GM13977 (cell line): ENCODE measurements at places on chromosomes 11 and 22.

DNA sequence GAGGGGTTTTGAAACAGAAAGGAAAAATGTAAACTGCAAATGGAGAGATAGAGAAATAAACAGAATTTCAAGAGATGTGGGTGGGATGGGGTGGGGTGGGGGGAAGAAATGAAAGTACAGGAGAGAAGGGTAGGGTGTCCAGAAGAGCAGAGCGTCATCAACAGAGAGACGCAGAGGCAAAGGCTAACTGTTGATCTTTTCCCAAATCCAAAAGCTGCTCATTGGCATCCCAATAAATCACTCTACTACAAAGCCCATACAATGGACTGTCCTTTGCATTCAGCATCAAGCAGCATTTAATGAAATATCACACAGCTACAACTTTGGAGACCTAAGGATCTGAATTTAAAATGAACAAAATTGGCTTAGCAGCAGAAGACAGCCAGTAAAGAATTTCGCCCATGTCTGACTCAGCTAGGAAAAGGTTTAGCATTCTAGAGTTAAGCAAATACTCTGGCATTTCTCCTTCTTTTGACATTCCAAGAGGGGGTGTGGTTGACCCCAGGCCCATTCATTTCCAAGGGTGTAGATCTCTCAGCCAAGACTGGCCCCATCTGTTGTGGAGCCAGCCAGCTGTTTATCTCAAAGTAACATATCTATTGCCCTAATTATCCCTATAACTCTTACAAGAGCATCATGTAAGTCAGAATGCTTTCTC is 1.5 kb downstream of the RAB30 start:
- DNase-seq = no peak

GRCh38 chr11:86873573-86874083 is 73.3 kb downstream of the PRSS23 start:
- no peak for DNase-seq

GRCh38 chr11:7596975-7597391 is 76.3 kb downstream of the CYB5R2 start:
- DNase-seq = no peak

- DNase-seq = no peak
These were observed 8.8 kb upstream of the KLHL35 start for GRCh38 chr11:75441804-75442132.

- no peak for DNase-seq
These were observed 90.1 kb upstream of the B3GAT1 start for GRCh38 chr11:134502153-134502550.

- no peak for DNase-seq
These were observed 6.4 kb upstream of the CCDC86 start for GRCh38 chr11:60835534-60835846.

DNA sequence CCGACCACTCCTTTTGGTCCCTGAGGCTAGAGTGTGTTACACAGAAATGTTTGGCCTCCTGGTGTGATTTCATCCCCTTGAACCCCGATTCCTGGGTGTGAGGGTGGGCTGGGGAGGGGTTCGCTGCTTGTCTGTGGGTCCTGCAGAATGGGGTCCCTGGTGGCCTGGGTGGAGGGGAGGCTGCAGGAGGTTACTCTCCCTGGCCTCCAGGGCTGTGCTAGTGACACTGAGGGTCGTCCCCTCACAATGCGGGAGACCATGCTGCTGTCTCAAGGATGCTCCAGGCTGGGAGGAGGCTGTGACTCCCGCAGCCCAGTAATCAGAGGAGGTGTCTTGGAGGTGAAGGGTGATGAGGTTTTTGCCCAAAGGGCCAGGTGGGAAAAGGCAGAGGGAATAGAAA is 17.0 kb upstream of the OMP start:
- no peak for DNase-seq

DNA sequence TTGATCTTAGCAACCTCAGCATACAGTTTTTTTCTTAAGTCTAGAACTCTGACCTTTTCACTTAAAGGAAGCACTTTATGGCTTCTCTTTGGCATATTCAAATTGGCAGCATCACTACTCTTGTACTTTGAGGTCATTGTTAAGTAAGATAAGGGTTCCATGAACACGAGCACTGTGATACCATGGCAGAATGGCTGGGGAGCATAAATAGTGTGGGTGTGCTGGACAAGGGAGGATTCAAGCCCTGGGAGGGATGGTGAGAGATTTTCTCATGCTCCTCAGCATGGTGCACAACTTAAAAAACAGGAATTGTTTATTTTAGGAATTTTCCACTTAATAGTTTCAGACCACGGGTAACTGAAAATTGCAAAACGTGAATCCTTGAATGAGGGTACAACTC is 111.4 kb downstream of the ATXN10 start:
- no peak for DNase-seq

DNA sequence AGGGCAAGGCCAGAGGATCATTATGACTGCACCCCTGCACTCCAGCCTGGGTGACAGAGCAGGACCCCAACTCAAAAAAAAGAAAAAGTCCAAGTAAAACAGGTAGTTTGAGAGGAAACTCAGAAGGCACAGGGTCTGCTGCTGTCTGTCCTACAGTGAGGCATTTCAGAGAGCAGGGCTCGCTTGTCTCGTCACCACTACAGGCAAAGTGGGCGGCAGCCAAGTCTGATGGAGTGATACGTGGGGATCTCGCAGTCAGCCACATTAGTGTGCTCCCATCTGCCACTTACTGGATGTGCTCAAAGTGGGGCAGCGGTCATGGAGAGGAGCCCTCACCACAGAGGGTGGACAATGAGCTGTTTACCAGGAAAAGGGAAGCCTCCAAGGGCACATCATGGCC is 42.1 kb downstream of the PI4KA start:
- DNase-seq = no peak

GRCh38 chr22:29872989-29873388 is 10.0 kb upstream of the MTMR3 start:
- DNase-seq = no peak

DNA sequence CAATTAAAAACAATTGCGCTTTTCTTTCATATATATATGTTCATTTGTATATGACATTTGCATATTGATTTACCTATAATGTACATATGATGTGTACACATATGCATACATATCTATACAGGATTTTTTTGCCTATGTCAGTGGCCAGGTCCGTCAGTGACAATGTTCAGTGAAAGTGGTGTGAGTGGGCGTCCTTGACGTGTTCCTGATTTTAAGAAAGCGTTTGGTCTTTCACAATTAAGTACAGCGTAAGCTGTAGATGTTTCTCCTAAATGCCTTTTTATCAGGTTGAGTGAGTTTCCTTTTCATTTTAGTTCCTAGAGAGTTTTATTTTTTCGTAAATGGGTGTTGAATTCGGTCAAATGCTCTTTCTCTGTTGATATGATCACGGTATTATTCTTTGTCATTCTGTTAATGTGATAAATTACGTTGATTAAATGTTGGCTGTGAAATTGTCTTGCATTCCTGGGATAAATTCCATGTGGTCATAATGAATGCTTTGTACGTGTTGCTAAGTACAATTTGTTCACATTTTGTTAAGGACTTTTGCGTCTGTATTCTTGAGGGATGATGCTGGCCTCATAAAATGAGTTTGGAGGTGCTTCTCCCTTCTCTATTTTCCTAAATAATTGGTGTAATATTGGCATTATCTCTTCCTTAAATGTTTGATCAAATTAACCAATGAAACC is 10.6 kb upstream of the GNB1L start:
- no peak for DNase-seq

GRCh38 chr11:92830377-92831155 is 138.9 kb upstream of the MTNR1B start:
- no peak for DNase-seq

DNA sequence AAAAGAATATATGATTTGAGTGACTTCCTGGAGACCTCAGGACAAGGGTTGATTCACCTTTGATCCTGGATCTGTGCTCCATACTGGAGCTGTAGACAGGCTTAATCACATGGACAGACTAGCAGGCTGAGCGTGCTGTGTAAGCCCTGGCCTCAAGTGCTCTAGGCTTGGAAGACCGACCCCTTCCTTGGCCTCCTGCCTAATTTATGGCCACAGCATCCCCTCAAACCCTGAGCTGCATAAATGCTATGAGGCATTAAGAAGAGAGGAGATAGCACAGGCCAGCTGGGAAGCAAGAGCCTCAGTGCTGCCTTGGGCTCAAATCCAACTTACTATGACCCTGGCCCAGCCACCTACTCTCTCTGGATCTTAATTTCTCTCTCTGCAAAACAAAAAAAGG is 385.1 kb downstream of the BUD13 start:
- no peak for DNase-seq

- DNase-seq = peak; percentile 33
These were observed 25.9 kb downstream of the PIWIL4 start for GRCh38 chr11:94593030-94593429.

- peak; percentile 92 for DNase-seq
These were observed 2.3 kb downstream of the LSP1 start for GRCh38 chr11:1854949-1855885.

DNA sequence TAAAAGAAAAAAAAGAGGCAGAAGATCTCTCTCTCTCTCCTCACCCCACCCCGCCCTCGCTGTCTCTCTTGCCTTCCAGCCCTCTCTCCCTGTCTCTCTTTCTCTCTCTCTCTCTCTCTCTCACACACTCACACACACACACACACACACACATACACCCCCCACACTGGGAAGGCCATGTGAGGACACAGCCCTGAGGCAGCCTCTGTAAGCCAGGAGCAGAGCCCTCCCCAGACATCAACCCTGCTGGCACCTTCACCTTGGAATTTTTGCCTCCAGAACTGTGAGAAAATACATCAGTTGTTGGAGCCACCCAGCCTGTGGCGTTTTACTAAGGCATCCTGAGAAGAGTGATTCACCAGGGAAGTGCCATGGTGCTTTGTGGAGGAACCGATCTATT is 14.7 kb downstream of the APOL3 start:
- no peak for DNase-seq

DNA sequence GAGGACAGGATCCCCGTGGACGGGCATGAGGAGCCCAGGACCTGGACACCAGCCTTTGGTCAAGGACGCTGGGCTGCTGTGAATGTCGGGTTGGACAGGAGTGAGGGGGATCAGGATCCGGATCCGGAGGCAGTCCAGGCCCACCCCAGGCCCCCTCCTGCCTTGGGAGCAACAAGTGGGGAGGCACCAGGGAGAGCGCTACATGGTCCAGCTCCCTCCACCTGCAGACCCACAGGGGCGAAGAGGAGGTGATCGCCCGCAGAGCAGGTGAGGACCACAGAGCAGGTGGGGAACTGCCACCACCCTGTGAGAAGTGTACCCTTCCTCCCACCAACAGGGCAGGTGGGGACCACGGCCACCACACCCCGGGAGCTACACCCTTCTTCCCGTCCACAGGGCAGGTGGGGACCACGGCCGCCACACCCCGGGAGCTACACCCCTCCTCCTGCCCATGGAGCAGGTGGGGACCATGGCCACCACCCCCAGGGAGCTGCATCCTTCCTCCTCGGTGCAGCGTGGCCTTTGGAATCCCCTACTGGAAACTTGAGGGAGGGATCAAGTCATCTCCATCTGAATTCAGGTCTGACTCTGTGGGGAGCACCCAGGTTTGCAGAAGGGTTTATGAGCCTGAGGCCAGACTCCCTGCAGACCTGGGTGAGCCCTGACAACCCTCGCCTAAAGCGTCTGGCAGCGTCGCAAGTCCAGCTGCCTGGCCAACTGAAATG is 141.0 kb downstream of the BRD1 start:
- no peak for DNase-seq

DNA sequence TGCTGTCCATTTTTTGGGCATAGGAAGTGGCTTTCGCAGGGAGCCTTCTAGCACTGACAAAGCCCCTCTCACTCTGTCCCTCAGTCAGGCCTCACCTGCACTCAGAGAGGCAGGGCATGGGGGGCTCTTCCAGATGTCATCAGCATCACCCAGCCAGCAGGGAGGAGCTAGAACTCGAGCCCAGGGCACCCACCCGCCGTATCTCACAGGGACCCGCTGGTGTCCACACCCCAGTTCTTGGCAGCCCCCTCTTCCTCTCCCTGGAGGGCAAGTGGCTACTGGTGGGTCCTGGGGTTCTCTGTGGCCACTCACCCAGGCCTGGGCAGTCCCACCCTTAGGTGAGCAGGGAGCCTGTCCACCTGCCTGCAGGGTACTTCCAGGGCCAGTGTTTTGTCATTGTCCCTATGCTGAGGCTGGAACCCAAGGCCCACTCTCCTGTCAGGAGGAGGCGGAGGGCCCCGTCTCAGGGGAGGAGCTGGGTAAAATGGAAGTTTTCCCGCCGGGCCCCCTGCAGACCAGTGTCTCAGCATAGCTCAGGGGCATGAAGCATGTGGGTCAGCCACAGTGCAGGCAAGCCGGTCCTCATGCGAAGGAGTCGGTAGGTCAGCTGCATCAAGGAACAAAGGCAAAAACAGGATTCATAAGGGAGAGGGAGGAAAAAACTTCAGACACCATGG is 21.8 kb downstream of the MYO7A start:
- no peak for DNase-seq

GRCh38 chr11:64799256-64799622 is 3.8 kb downstream of the MAP4K2 start:
- no peak for DNase-seq

GRCh38 chr11:58502004-58502403 is 5.9 kb downstream of the OR5B21 start:
- no peak for DNase-seq

GRCh38 chr11:116853461-116854073 is 16.1 kb upstream of the APOA1 start:
- peak; percentile 90 for DNase-seq
